ENCODE measurements at places on chromosomes 16 and 17. TPM values are rescaled to one million over a fixed set of nuclear protein-coding genes. Genes with fewer than 3 reads are reported as not detected.

Gene FSCN2
- 2.0 TPM for total RNA-seq

Gene TEX14
- 0.14 TPM for total RNA-seq

Gene EVI2A
- total RNA-seq: 11.2 TPM

Gene TPSB2
- total RNA-seq: 58.7 TPM

Gene PARN
- 27.9 TPM for total RNA-seq

Gene IFT20
- total RNA-seq: 28.3 TPM

Gene PIK3R5
- 15.2 TPM for total RNA-seq

Gene IRX3
- total RNA-seq: 4.4 TPM

Gene RCVRN
- 0.33 TPM for total RNA-seq

Gene CCL11
- total RNA-seq: not detected

Gene PLEKHM1
- 43.2 TPM for total RNA-seq

Gene SULT1A4
- total RNA-seq: 4.7 TPM

Gene ARHGAP44
- 4.2 TPM for total RNA-seq

Gene ADCY9
- total RNA-seq: 20.8 TPM

GRCh38 chr17:11121341-11121985, 119.5 kb upstream of the SHISA6 start:
- DNase-seq: no peak

GRCh38 chr16:78473031-78473699, 373.7 kb downstream of the WWOX start:
- DNase-seq: no peak

GRCh38 chr16:64957246-64957645, 164.6 kb downstream of the CDH11 start:
- no peak for DNase-seq

GRCh38 chr17:55961386-55961785, 191.9 kb upstream of the ANKFN1 start:
- no peak for DNase-seq

DNA sequence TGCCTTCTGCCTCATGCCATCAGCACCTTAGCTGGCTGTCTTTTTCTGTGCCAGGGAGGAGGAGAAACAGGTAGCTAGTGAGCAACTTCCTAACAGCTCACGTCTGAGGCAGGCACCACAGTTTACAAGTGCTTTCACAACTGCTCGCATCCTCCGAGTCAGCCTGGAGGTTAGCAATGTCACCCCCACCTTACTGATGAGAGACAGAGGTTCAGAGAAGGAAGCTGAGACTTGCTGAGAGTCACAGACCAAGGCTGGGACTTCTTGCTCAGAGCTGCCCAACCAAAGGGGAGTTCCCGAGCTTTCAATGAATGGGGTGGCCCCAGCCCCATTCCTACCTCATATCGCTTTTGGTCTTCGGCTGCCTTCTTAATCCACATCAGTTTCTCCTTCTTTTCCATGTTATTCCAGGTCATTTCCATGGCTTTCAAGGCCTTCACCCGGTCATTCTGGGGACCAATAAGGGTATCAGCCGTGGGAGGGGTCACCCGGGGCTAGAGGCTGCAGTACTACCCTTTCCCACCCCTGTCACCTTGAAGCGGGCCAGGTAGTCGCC, 9.6 kb downstream of the UBTF start:
- no peak for DNase-seq

DNA sequence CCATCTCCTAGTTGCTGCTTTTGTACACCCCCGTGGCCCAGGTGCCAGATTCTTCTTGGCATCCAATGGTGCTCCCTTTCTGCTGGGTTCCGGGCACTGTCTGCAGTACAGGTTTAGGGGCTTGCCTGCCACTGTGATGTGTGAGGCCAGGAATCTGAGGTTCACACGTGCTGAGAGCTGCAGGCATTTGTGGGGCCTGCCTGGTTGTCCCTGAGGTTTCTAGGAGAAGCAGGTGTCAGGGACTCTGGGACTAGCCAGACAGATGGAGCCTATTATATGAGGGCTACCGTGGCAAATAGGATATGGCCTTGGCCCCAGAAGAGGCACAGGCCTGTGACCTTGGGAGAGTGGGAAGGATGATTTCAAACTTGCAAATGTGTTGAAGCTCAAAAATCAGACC, 29.3 kb downstream of the NDEL1 start:
- no peak for DNase-seq

DNA sequence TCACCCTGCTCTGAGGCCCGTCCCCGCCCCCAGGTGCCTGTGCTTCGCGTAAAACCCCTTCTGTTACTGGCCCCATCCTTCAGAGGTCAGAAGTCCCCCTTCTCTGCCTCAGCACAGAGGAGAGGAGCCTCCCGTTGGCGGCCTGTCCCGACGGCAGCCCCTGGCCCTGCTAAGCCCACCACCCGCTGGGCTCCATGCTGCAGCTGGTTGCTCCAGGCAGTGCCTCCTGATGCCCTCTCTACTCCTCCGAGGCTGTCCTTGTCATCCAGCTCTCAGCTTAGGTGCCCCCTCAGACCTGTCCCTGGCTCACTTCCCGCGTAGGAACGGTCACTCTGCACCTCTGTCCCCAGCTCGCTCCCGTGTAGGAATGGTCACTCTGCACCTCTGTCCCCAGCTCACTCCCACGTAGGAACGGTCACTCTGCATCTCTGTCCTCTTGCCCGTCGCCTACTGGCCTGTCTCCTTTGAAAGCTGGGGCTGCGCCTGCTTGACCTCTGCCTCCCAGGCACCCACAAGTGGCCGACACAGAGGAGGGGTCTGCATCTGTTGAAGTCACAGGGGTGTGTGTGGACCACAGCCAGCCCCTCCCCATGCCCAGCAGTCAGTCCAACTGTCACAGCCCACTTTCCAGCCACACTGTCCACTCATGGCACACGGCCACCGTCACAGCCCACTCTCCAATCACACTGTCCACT, 31.7 kb upstream of the ZC3H18 start:
- no peak for DNase-seq

DNA sequence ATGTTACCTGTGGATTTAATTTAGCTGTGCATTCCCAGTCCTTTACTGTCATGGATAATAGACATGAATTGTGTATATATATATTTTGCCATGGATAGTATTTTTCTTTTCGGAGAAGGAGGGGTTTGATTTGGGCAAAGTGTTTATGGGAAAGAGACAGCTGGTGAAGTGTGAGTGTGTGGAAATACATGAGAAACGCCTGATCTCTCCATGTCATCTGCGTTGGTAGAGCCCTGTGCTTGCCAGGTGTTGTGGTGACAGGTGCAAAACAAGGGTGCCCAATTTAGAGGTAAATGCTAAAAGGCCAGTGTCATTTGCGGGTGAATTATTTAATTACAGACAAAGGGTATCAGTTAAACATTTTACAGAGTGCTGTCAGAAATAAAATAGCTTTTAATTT, 23.4 kb downstream of the NDEL1 start:
- DNase-seq: no peak

DNA sequence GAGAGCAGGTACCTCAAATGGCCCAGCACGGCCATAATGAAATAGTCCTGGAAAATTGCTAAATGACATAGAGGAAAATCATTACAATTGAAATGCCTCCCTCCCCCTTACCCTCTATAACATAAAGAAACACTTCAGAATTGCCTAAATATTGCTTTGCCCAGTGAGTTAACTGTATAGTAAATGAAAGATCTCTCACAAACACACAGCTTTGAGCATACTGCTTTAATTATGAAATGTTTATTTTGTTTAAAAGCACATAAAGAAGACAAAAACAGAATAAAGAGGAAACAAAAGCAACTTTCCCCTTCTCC, 9.3 kb upstream of the ADAMTS18 start:
- no peak for DNase-seq

DNA sequence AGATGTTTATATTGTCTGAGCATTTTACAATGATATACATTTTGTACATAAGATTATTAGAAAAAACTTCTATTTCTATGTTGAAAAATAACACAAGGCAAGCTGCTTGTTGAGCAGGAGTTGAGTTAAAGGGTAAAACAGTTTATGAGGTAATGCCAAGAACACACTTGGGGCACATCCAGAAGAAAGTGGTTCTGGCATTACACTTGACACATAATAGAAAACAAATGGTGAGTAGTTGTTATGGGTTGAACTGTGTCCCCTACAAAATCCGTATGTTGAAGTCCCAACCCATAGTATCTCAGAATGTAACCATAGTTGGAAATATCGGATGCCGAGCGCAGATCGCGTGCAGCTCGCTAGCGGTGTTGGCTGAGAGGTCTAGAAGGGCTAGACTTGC, 354.3 kb upstream of the GOT2 start:
- no peak for DNase-seq

DNA sequence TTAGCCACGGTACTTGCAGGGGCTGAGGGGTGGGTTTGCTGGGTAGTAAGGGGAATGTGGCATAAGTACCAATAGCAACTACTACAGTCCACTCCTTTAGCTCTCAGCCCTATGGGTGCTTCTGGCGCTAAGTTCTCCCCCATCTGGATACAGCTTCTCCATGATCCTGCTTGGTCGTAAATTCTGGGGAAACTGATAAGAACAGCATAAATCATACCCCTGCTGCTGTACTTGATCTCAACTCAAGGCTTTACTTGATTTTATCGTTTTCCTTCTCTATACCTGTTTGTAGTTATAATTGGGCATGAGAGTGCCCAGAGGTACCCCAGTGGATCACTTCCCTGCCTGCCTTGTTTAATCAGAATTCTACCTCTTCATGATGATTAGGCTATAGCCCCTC, 331.4 kb downstream of the PMP22 start:
- no peak for DNase-seq

GRCh38 chr17:70717042-70717441, 547.7 kb downstream of the KCNJ2 start:
- no peak for DNase-seq

DNA sequence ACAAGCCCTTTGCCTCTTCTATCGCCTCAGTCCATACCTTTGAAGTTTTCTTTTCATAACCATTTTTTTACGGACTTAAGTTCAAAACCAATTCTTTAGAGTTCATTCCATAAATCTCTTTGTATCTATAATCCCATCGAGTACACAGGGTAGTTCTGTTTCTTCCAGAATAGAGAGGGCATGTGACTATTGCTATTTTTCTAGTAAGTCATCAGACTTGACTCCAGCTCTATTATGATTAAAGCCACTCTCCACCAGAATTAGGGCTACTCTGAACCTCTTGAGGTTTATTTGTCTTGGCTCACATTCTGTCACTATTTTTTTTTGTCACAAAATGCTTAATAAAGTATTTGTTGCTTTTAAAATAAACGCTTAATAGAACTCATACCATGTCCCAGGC, 191.9 kb upstream of the AXIN2 start:
- DNase-seq: no peak

DNA sequence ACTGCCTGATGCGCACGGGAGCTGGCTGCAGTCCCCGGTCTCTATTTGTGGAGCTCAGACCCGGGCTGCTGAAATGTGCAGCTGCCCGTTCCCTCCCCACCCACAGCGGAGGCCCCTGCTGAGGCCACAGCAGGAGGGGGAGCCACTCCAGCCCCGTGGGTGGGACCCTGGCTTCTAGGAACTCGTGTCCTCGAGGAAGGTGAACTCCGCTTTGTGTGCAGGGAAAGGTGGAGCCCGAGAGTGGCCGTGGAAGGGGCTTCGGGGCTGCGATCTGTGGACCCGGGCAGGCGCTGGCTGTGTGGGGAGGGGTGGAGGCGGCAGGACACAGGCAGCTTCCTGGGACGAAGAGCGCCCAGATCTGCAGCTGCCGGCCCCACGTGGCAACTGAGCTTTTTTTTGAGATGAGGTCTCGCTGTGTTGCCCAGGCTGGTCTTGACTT, 2.9 kb downstream of the CCDC154 start:
- DNase-seq: no peak

DNA sequence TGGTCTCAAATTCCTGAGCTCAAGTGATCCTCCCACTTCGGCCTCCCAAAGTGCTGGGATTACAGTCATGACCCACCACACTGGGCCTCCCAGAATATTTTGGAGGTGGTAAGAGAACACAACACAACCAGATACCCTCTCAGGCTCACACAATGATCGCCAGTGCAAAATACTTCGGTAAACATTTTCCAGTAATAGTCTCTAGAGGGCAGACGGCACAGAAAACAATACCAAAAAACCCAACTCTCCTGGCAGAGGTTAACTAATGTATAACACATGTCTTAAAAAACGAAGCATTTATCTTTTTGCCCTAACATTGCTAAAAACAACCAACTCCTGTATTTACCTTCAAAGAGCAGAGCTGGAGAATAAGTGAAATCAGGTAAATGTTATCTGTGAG, 10.5 kb downstream of the NUFIP2 start:
- DNase-seq: no peak

GRCh38 chr16:17803625-17804410, 333.1 kb upstream of the XYLT1 start:
- no peak for DNase-seq

GRCh38 chr17:67549820-67550219, 167.9 kb upstream of the NOL11 start:
- DNase-seq: no peak
